ENCODE measurements at places on chromosomes 5 and 9.
A peak's percentile ranks its signal among the peaks of the same experiment; 100 is the strongest.

DNA sequence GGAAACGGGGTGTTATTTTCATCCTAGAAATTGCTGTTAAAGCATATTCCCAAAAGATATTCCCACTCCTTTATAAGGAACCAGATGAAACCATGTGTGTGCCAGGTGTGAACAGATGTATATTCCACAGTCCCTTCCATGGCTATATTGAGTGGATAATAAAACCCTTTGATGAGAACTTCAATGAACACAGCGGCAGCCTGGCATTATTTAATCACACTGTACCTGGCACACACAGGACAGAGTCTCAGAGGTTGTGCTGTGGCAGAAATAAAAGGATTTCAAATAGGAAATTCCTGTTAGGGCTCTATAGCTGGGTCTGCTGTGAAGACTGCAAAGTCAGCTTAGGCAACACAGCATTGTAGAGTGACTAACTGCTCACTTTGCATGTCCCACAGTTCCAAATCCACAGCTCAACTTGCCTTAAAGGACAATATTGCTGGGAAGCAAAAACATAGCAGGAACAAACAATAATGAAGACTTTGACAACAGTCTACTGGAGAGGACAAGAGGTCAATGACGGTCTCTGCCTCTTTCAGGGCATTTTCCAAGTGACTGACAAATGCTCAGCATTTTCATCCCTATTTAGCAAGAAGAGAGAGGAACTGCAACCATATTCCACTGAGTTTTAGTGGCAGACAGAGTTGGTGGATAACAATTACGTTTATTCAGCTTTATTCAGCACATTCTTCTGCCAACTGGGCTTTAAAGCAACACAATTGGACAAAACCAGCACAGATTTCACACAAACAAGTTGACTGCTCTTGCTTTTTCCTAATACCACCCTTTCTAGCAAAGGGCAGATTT, 255.7 kb upstream of the RGMB start:
- H3K27me3 ChIP-seq = no peaks in the 10 kb centered on the region
- no peaks in the 10 kb centered on the region for H3K36me3 ChIP-seq
- no peak overlapping the region for H3K4me3 ChIP-seq
- H3K27ac ChIP-seq = no peak overlapping the region

GRCh38 chr5:74145951-74146350, 494.6 kb downstream of the ENC1 start:
- H3K4me3 ChIP-seq = no peak overlapping the region
- peaks cover 9% of the 10 kb centered on the region for H3K4me1 ChIP-seq
- no peaks in the 10 kb centered on the region for H3K27me3 ChIP-seq
- H3K27ac ChIP-seq = no peak overlapping the region

DNA sequence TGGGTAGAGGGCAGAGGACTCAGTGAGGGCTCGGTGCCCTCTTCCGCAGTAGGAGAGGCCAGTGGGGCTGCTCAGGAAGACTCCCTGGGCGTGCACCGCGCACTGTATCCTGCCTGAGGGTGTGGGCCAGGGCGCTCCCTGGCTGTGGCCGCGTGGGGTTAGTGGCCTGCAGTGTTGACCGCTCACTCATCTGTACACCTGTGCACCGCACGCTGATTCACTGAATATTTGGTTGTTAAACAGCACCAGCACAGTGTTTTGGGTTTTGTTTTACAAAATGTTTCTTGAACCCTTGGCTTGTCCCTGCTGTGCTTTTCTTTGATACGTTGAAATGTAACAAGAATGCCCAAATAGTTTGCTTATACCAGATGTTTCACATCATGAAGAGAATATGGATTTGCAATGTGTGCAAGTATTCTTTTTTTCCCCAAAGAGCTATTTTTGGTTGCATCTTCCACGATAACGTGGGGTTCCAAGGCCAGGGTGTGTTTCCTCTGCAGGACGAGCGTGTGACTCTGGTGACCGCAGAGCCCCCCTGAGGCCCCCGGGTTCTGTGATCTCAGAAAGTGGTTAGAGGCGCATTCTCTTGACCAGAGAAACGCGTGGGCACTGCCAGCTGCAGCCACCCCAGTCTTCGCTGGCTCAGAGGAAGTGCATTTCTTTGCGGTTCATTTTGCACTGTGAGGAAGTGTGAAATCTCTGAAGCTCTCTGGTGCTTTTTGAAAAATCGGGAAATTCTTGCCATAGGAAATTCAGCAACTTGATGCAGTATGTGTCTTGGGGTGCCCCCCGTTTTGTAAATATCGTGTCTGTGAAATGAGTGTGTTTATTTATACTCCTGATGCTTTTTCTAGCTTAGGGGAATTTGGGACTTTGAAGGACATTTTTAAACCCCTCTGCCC, 46.9 kb downstream of the AHRR start:
- H3K27me3 ChIP-seq = no peaks in the 10 kb centered on the region
- H3K4me3 ChIP-seq = no peak overlapping the region
- peaks cover 46% of the 10 kb centered on the region for H3K4me1 ChIP-seq
- peak overlapping the region; percentile 99 for H3K27ac ChIP-seq
- DNase-seq = peak; percentile 99

DNA sequence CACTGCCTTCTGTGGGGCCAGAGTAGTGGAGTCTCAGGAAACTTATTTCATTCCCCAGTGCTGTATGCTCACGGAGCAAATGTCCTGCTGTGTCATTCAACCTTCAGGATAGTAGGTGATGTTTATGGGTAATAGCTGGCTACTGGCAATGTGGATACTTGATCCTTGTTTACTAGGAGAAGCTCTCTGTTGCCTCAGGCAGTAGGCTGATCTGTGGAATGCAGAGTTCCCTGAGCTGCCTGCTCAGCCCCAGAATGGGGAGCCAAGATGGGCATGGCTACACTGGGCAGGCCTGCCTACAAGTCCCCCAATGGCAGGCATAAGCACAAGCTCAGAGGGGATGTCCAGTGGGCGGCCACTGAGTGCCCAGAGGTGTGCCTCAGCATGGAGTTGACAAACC, 323.1 kb upstream of the KCNN2 start:
- no peak for DNase-seq
- H3K36me3 ChIP-seq = no peaks in the 10 kb centered on the region
- H3K4me1 ChIP-seq = no peaks in the 10 kb centered on the region
- no peak overlapping the region for H3K4me3 ChIP-seq
- H3K27me3 ChIP-seq = no peaks in the 10 kb centered on the region
- no peak overlapping the region for H3K27ac ChIP-seq

GRCh38 chr5:179435731-179436315, 90.6 kb upstream of the ADAMTS2 start:
- no peak overlapping the region for H3K4me3 ChIP-seq
- H3K4me1 ChIP-seq = no peaks in the 10 kb centered on the region
- no peak overlapping the region for H3K27ac ChIP-seq
- no peaks in the 10 kb centered on the region for H3K36me3 ChIP-seq

GRCh38 chr5:154652746-154653417, 102.3 kb upstream of the LARP1 start:
- no peak overlapping the region for H3K4me3 ChIP-seq
- H3K36me3 ChIP-seq = no peaks in the 10 kb centered on the region
- peaks cover 5% of the 10 kb centered on the region for H3K4me1 ChIP-seq
- H3K27me3 ChIP-seq = no peaks in the 10 kb centered on the region
- DNase-seq = no peak
- no peak overlapping the region for H3K27ac ChIP-seq

DNA sequence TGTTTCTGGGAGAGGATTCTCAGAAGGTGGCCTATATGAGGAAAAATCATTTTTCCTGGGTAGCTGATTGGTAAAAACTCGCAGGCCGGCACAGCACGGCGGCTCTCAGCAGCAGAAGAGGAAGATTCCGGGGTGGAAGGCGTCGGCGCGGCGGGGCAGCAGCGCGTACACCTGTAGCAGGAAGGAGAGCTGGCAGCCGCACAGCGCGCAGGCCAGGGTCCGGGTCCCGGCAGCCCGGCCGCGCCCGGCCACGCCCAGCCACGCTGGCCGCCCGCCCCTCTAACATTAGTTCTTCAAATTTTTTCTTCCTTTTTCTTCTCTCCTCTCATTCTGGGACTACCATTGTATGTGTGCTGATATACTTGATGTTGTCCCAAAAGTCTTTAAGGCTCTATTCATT, 24.8 kb upstream of the ZNF618 start:
- no peak overlapping the region for H3K27ac ChIP-seq
- H3K4me1 ChIP-seq = no peaks in the 10 kb centered on the region
- H3K27me3 ChIP-seq = peaks cover 3% of the 10 kb centered on the region

DNA sequence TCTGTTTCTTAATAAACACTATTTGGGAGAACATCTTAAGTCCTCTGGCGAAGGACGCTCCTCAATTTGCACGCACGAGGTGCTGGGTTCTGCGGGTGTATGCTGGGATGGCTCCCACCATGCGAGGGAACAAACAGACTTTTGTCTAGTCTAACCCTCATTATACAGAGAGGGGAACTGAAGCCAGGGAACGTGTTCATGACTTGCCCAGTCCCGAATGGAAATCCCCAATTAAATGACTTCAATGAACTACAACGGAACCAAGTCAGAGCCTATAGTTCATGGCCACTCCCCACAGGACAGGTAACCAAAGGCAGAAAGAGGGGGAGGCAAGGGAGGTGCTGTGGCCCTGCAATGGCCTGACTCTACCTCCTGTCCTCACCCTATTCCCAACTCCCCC, 9.3 kb downstream of the TLE1 start:
- no peak overlapping the region for H3K27ac ChIP-seq
- peak; percentile 58 for DNase-seq
- H3K4me1 ChIP-seq = peaks cover 4% of the 10 kb centered on the region
- H3K27me3 ChIP-seq = no peaks in the 10 kb centered on the region
- no peak overlapping the region for H3K4me3 ChIP-seq

- H3K27ac ChIP-seq = no peak overlapping the region
- no peaks in the 10 kb centered on the region for H3K36me3 ChIP-seq
- peak; percentile 51 for DNase-seq
- H3K4me3 ChIP-seq = no peak overlapping the region
- H3K4me1 ChIP-seq = peaks cover 29% of the 10 kb centered on the region
Measured at GRCh38 chr5:162565-163337, 28.5 kb upstream of the LRRC14B start.

GRCh38 chr5:91382530-91383026, 539 bp downstream of the ARRDC3 start:
- H3K36me3 ChIP-seq = peaks cover 13% of the 10 kb centered on the region
- H3K27me3 ChIP-seq = no peaks in the 10 kb centered on the region
- H3K4me1 ChIP-seq = peaks cover 24% of the 10 kb centered on the region
- peak overlapping the region; percentile 79 for H3K4me3 ChIP-seq
- DNase-seq = peak; percentile 68

DNA sequence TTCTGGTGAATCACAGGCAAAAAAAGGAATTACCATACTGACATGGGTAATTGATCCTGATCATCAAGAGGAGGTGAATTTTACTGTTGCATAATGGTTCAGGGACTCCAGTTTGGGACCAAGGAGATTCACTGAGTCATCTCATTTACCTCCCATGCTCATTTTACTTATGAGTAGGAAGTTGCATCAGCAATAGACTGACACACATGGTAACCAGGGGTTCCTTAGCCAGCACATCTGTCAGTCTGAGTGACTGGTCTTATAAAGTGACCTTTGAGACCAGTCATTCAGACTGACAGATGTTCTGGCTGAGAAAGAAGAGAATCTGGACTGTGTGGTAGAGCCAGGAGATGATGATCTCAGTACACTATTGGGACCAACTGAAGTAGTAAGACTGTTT, 384.6 kb upstream of the CD180 start:
- DNase-seq = no peak
- no peaks in the 10 kb centered on the region for H3K36me3 ChIP-seq
- H3K4me1 ChIP-seq = no peaks in the 10 kb centered on the region
- H3K27ac ChIP-seq = no peak overlapping the region
- H3K27me3 ChIP-seq = no peaks in the 10 kb centered on the region

DNA sequence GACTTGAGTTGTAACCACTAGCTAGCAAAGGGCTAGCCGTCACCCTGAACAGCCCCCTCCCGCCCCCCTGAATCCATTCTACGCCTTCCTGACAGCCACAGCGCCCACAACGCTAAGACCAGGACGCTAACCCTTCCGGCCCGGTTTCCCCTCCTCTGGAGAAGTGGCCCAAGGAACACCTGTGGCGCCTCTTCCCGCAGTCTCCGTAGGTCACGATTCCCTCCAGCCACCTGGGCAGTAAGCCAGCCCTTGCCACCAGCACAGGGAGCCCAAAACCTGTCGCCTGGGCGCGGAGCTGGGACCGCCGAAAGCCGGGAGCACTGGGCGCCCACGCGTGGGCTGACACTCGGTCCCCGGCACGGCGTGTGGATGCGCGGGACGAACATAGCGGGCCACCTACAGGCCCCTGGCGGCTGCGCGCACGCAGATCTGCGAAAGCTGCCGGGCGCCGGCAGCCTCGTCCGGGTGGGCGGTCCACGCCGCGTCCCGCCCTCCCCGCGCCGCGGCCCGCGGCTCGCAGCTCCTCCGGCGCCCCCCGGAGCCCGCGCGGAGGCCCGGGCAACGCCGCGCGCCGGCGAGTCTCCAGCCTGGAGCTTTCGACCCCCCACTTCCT, 596 bp downstream of the IRF1 start:
- DNase-seq = peak; percentile 93
- H3K4me3 ChIP-seq = peak overlapping the region; percentile 95
- peaks cover 35% of the 10 kb centered on the region for H3K4me1 ChIP-seq
- peaks cover 38% of the 10 kb centered on the region for H3K36me3 ChIP-seq

DNA sequence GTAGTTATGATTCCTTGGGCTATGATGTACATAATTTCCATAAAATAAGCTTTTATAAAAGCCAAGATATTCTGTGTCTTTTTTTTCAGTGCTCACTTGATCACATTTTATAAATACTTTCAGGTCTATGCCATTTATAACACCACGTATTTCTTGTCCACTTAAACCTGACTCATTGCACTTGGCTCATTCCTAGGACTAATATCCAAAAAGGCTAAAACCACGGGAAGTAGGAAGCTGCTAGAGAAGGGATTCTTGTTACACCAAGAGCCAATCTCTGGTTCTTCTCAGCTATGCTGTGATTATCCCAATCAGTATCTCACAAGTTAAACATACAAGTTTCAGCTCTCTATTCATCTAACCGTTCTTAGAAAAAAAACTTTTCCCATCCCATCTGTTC, 80.4 kb upstream of the CDH6 start:
- H3K4me1 ChIP-seq = no peaks in the 10 kb centered on the region
- no peaks in the 10 kb centered on the region for H3K36me3 ChIP-seq
- no peaks in the 10 kb centered on the region for H3K27me3 ChIP-seq
- H3K27ac ChIP-seq = no peak overlapping the region
- no peak overlapping the region for H3K4me3 ChIP-seq

DNA sequence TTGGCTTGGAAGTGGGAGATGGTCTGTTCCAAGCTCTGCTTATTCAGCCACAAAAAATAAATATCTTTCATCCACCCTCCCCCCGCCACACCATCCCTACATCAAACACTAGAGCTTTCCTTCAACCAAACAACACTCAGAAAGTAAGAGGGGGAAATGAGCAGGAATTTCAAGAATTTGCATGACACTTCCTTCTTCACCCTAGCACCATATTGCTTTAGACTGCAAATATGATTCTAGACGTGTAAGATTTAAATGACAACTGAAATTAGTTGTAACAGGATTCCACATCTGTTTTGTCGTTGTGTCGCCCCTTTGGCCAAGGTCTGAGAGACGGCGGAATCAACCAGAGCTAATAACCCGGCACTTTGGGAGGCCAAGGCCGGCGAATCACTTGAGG, 88.5 kb downstream of the NDFIP1 start:
- no peak overlapping the region for H3K27ac ChIP-seq
- H3K36me3 ChIP-seq = no peaks in the 10 kb centered on the region
- DNase-seq = peak; percentile 15
- no peaks in the 10 kb centered on the region for H3K27me3 ChIP-seq
- H3K4me1 ChIP-seq = peaks cover 7% of the 10 kb centered on the region

GRCh38 chr9:113183956-113184488, 33.2 kb downstream of the SLC31A2 start:
- H3K36me3 ChIP-seq = peaks cover 77% of the 10 kb centered on the region
- no peaks in the 10 kb centered on the region for H3K27me3 ChIP-seq
- H3K4me3 ChIP-seq = no peak overlapping the region
- H3K4me1 ChIP-seq = peaks cover 27% of the 10 kb centered on the region
